ENCODE measurements at places on chromosomes 12 and 14.

- DNase-seq: no peak
Observed at GRCh38 chr12:104855599-104855998, 102.5 kb downstream of the SLC41A2 start.

DNA sequence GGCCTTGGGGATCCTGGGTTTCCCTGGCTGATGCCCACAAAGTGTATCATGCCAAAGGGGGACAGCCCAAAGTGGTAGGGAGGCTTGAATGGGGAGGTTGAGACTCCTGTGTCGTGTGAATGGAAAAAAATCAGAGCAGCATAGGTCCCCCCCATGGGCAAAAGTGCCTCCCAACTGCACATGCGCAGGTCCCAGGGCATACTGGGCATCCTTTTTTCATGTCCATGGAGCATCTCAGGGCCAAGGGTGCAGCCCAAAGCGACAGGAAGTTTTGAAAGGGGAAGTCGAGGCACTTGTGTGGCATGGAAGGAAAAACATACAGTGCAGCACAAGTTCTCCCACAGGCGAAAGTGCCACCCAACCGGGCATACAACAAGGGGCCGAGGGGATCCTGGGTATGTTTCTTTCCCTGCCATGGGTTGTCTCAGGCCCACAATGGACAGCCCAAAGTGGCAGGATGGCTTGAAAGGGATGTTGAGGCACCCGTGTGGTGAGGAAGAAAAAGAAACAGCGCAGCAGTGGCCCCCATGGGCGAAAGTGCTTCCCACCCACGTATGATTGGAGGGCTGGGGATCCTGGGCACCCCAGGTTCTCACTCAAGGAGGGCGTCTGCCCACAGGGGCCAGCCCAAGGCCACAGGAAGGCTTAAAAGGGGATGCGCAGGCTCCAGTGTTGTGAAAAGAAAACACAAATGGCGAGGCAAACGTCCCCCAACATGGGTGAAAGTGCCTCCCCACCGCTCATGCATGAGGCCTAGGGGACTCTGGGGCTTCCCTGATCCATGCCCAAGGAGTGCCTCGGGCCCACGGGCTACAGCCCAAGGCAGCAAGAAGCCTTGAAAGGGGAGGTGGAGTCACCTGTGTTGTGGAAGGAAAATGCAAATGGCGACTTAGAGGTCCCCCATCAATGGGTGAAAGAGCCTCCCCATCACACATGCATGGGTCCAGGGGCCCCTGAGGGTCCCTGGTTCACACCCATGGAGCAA lies 573.7 kb downstream of the ALG10 start:
- DNase-seq: no peak

DNA sequence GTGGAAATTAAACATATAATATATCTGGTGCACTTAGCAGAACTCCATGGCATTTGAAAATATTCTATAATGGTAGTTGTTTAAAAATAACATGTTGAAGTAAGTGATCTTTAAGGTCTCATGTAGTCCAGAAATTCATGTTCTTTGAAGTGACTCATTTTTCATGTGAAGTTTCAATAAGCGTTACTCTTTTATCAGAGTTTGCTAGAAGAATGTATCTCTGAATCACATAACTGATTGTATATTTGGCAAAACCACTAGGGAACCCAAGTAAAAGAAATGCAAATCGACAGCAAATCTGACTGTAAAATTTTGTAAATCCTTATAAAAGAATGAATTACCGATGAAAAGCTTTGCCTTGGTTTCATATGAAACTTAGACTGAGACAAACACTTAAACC lies 463.3 kb downstream of the TMTC2 start:
- no peak for DNase-seq

GRCh38 chr12:95834572-95834971 lies 24.2 kb upstream of the SNRPF start:
- DNase-seq: no peak

GRCh38 chr12:69655616-69656340 lies 43.3 kb downstream of the BEST3 start:
- DNase-seq: no peak

- no peak for DNase-seq
Observed at GRCh38 chr12:10247436-10248058, 34.9 kb downstream of the GABARAPL1 start.

DNA sequence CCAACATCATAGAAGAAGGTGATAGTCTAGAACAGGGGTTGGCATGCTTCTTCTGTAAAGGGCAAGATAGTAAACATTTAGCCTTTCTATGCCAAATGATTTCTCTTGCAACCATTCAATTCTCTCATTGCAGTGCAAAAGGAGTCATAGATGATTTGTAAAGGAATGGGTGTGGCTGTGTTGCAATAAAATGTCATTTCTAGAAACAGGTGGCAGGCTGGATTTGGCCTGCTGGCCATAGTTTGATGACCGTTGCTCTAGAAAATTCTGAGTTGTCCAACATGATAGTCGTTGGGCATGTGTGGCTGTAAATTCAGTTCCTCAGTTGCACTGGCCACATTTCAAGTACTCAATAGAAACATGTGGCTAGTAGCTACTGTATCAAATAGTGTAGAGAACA lies 21.7 kb downstream of the SMCO2 start:
- DNase-seq: no peak

Data from caudate nucleus (tissue), 63 donors.